ENCODE measurements at places on chromosomes 1 and 21.

DNA sequence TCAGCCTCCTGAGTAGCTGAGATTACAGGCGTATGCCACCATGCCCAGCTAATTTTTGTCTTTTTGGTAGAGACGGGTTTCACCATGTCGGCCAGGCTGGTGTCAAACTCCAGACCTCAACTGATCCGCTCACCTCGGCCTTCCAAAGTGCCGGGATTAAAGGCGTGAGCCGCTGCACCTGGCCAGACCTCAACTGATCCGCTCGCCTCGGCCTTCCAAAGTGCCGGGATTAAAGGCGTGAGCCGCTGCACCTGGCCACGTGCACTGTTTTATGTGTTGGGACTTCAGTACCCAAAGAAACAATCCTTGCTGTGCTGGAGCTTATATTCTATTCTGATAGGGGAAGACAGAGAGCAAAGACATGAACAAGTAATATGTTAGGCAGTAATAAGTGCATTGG, 10.1 kb downstream of the TRAF5 start:
- DNase-seq, result no peak

DNA sequence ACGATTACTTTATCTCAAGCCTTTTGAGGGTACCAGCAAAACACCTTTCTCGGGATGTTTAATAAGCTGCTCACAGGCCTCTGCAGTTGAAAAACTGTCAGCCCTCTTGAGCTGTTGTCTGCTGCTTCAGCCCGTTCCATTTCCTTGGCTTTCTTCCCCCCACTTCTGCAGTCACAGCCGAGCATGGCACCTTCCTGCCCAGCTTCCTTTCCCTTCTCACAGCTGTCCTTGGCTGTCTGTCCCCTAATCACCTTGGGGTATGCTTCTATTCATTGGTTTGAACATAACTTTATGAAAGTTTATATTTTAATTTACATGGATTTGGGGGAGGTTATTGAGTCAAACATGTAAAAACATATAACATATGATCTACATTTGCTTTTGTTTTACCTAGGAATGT, 6.9 kb upstream of the PROX1 start:
- DNase-seq, result no peak

DNA sequence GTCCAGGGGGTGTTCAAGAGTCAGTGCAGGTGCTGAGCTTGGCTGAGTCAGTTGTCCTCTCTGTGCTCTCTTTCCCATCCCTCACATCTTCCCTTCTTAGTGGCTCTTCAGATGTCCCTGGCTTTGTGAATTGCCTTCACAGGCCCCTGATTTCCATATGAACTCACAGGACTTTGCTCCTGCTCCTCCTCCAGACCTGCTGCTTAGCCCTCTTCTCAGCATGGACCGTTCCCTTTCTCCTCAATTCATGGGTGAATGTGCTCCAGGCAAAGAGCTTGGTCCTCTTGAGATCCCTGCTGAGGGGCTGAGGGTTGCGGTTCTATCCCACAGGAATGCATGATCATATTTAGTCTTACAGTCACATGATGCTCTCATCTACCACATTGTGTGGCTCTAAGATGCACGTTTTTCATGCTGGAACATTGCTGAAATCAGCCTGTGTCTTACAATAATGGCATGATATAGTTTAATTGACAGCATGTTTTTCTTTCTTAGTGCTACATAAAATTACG, 30.5 kb downstream of the CACNA1E start:
- DNase-seq, result no peak

GRCh38 chr1:108679586-108680213, 12.4 kb upstream of the PRPF38B start:
- no peak for DNase-seq

DNA sequence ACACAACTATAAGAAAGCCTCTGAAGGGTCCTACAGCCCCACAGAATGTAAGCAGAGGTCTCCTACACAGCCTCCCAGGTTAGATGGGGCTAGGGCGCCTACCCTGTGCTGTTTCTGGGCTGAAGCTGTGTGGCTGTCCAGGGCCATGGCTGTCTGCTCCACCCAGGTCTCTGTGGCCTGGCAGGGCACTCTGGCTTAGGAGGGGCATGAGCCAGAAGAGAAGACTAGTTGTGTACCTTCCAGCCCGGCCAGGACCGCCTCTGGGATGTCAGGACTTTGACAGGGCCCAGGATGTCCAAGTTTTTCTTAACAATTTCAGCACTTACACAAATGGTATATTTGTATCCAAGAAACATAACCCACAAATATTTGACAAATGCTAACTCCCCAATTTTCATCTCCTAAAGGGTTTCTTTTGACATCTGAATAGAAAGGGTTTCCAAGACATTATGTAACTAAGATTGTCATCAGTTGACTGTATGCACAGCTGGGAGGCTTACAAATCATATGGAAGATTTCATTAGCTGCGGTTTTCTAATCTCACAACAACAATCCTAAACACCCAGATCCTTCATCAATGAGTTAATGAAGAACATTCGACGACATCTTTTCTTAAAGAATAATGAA, 80.5 kb downstream of the HSF2BP start:
- DNase-seq, result no peak

DNA sequence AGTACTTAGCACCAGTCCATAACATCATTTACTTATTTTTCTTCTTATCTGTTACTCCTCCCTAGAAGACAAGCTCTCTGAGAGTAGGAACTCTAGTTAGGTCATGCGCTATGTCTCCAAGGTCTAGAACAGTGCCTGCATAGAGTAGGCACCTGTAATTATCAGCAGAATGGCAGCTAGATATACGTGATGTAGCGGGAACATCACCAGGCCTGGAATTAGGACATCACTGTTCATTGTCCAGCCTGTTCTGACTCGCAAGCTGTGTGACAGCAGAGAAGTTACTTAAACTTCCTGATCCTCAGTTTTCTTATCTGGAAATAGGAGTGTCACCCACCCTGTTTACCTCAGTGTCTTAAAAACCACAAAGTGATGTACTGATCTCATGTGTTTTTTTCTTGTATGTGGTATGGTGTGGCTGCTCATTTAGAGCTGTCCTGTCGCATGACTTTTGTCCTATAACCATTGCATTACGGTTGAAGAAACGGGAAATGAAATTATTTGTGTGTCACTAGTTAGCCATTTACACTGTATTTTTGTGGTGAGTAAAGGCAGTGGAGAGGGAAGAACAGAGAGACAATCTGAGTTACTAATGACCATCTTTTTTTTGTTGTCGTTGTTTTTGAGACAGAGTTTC, 37.1 kb upstream of the EXO1 start:
- DNase-seq, result no peak

DNA sequence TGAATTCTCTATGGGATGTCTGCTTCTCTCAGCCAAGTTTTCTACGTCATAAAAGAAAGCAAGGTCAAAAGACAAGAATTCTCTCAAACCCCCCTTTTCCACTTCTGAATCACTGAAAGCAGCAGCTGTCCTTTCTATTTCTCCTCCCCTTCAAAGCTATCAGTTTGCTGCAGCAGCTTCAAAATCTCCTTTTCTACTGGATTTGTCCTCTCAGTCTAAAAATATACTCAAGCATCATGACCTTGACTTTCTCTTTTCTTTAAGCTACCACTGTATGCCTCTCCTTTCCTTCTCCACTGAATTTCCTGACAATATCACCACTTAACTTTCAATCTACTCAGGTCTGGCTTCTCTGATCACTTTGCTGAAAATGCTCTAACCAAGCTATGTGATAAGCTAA, 1.9 kb downstream of the WDR64 start:
- no peak for DNase-seq

- no peak for DNase-seq
These were observed 171.7 kb downstream of the HUNK start for GRCh38 chr21:32044205-32045180.

DNA sequence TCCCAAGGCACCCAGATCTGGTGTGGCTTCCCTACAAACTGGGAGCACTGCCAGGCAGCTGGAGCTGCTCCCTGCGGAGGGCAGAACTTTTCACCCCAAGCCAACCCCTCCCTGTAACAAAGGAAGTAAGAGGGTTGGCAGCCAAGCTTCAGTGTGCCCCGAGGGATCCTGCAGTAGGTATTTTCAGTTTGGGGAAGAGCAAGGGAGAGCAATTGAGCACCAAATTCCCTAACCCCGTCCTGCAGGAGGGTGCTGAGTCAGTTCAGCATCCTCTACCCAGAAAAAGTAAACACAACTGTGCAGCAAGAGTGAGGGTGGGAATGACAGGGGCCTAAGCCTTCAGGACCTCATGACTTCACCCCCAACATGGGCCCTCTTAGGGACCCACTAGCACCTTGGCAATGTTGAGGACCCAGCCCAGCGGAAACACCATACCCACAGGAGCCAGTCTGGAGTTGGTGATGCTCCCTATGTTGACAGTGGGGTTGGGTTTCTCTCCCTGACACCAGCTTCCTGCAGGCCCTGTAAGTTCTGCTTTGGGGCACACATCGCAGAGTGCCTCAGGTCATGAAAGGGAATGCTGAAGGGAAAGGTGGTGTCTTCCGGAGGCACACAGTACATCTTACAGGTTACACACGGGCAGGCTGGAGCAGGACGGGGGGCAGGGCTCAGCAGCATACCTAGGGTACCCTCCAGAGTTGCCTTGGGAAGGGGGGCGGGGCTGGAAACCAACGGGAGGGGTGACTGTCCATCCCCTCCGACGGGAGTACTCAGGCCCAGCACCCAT, 14.8 kb downstream of the SH3BP5L start:
- no peak for DNase-seq

GRCh38 chr1:11314959-11315358, 42.0 kb downstream of the UBIAD1 start:
- no peak for DNase-seq

GRCh38 chr1:26546375-26546774, 16.8 kb downstream of the RPS6KA1 start:
- DNase-seq, result no peak

DNA sequence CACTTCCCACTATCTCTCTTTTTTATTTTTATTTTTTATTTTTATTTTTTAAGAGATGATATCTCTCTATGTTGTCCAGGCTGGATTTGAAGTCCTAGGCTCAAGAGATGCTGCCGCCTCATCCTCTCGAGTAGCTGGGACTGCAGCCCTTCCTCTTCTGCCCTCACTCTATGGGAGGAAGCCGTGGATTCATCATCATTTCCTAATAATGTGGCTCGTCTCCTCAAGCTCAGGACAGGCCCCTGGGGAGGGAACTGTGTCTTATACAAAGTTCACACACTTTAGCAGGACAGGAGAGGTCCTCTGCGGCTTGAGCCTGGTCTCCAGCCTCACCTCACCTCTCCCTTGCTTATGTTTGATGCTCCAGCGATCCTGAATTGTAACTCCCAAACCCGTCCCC, 16.5 kb upstream of the IFFO2 start:
- DNase-seq, result no peak

DNA sequence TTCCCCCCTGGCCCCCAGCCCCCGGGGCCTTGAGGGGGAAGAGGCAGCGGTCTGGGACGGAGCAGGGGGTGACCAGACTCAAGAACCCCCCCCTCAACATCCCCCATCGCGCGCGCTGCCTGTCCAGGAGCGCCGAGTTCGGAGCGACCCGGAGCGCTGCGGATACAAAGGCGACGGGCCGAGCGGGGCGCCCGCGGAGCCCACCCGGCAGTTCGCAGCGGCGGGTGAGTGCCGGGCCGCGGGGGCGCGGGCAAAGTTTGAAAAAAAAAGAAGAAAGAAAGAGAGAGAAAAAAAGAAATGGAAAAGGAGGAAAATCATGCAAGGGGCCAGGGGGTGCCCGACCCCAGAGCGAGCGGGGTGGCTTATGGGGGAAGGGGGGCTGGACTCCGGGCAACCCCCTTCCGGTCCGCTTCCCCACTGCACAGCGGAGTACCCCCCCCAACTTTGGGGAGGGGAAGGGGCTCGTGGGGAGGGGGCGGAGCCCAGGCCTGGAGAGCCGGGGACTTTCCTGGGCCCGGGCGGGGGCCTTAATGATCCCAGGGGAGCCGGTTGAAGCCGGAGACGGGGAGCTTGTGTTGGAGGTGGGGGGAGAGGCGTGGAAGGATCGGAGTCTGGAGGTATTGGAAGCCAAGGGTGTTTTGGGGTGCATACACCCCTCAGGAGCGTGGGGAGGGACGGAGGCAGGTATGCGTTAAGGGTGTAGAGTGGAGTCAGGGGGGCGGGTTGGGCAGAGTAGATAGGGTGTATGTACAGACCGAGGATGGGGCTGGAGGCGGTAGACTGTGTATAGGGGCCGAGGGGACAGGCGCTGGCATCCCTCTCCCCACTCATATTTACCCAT, 502 bp downstream of the VANGL2 start:
- DNase-seq, result no peak

GRCh38 chr1:240970253-240970652, 358.3 kb upstream of the GREM2 start:
- no peak for DNase-seq

- peak; percentile 18 for DNase-seq
These were observed 57.9 kb upstream of the S1PR1 start for GRCh38 chr1:101178688-101179491.

DNA sequence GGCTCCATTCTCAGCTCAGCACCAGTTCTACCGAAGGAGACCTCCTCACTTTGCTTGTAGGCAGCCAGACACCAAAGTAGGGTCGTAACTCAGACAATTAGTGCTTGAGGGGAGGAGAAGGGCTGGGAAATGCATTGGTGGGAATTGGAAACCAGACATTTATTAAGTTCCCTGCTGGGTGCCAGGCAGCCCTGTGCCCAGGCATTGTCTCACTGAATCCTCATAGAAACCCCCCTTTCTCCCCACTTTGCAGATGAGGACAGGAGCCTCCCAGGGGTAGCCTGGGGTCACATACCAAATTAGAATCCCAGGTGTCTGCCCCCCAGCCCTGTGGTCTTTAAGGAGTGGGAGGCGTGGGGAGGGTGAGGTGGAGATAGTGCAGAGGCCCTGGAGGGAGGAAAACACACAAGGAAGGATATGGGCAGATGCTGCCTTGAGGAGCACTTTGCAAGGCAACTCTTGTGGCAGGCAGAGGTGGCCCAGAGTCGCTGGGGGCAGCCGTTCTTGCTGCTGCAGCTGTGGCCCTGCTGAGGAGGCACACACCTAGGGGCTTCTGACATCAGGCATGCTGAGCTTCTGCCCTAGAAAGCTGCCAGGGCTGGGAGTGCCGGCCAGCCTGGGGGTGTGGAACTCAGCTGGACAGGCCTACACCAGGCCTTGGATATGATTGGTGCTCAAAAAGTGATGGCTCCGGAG, 29.4 kb downstream of the CDK18 start:
- no peak for DNase-seq

GRCh38 chr1:161427733-161428516, 60.2 kb upstream of the CFAP126 start:
- no peak for DNase-seq

DNA sequence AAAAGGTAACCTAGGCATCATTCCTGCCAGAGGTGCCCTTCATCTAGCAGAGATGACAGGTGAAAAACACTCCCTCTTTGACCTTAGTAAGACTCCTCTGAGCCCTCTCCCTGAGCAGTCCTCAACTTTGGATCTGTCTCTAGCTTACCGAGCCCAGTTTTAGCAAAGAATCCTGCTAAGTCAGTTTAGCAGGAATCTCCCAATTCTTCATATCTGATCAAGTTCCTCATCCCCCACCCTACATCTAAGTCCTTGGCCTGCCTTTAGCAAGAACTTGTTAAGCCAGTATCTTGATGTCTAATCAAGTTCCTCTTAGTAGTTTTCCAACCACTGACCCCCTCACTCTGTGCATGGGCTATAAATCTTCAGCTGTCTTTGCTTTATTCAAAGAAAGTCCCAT, 235.6 kb downstream of the OMA1 start:
- DNase-seq, result no peak

Data from stimulated activated naive CD4-positive, alpha-beta T cell treated with Interleukin-2 at 50 U/mL for 16 hours (primary cell).